ENCODE measurements at places on chromosomes 11 and 22.
A peak's percentile ranks its signal among the peaks of the same experiment; 100 is the strongest.

- DNase-seq: no peak
- no peaks in the 10 kb centered on the region for H3K4me1 ChIP-seq
- H3K4me3 ChIP-seq: no peak overlapping the region
- no peak overlapping the region for H3K27ac ChIP-seq
- H3K27me3 ChIP-seq: no peaks in the 10 kb centered on the region
- no peaks in the 10 kb centered on the region for H3K36me3 ChIP-seq
Measured at GRCh38 chr11:64580412-64580811, 10.6 kb upstream of the SLC22A12 start.

- no peak overlapping the region for H3K4me3 ChIP-seq
- DNase-seq: no peak
- no peaks in the 10 kb centered on the region for H3K27me3 ChIP-seq
- no peaks in the 10 kb centered on the region for H3K36me3 ChIP-seq
Measured at GRCh38 chr22:48097723-48098122, 1335.3 kb downstream of the TBC1D22A start.

- H3K36me3 ChIP-seq: no peaks in the 10 kb centered on the region
- peak; percentile 85 for DNase-seq
- no peak overlapping the region for H3K27ac ChIP-seq
- H3K4me3 ChIP-seq: no peak overlapping the region
Measured at GRCh38 chr11:61899146-61899841, 7.9 kb upstream of the FADS3 start.

GRCh38 chr11:117181586-117182550, 3.3 kb downstream of the SIDT2 start:
- no peak overlapping the region for H3K4me3 ChIP-seq
- peaks cover 34% of the 10 kb centered on the region for H3K36me3 ChIP-seq
- no peak overlapping the region for H3K27ac ChIP-seq
- DNase-seq: no peak
- H3K4me1 ChIP-seq: peaks cover 63% of the 10 kb centered on the region
- H3K27me3 ChIP-seq: no peaks in the 10 kb centered on the region

GRCh38 chr11:90223248-90223585, 368 bp upstream of the CHORDC1 start:
- no peak for DNase-seq
- peaks cover 27% of the 10 kb centered on the region for H3K4me1 ChIP-seq
- peak overlapping the region; percentile 67 for H3K27ac ChIP-seq
- no peaks in the 10 kb centered on the region for H3K27me3 ChIP-seq
- H3K36me3 ChIP-seq: no peaks in the 10 kb centered on the region
